ENCODE measurements at places on chromosomes 13 and 19. TPM values are rescaled to one million over a fixed set of nuclear protein-coding genes. Genes with fewer than 3 reads are reported as not detected.

DNA sequence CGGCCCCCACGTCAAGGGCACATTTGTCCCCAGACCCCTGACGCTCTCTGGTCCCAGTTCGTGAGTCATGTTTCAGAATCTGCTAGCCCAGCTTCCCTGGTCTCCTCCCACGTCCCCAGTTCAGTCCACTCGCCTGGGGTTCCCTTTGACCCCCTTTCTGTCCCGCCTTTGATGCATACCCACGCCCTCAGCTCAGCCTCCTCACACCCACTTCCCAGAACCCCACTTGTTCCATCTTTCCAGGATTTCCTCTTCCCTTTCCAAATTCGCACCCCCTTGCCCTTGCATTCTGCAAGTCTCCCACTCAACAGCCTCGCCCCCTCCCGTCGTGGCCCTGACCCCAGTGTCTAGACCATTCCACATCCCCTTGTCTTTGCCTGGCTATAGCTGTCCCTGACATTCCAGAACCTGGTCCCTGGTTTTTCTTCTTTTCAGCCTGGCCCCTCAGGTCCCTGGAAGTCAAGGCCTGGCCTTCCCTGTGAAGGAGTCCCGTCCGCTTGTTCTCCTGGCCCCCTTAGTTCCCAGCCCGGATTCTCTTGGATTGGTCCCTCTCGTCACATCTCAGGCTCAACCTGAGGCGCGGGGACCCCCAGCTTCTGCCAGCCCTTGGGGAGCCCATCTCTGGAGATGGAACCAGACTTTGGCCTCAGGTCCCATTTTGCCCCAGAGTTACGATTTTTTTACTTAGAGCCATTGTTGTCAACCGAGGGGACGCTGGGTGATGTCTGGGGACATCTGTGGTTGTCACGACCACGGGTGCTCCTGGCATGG, 1.3 kb downstream of the NCLN start:
- DNase-seq, result no peak

DNA sequence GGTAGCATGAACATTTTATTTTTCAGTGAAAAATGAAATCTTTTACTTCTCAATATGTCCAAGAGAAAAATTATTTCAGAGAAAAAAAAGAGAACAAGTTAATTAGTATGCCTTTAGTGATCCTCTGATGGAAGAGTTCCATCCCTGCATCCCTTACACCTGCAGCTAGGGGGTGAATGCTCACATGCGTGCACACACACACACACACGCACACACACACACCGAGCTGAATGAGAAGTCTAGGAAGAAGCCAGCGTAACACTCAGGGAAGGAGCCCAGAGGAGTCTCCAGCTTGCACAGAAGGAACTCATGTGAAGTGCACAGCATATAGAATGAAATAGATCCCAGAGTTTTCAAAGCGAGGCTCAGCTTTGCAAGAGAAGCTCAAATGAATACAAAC, 510.5 kb downstream of the IRS2 start:
- DNase-seq, result no peak

DNA sequence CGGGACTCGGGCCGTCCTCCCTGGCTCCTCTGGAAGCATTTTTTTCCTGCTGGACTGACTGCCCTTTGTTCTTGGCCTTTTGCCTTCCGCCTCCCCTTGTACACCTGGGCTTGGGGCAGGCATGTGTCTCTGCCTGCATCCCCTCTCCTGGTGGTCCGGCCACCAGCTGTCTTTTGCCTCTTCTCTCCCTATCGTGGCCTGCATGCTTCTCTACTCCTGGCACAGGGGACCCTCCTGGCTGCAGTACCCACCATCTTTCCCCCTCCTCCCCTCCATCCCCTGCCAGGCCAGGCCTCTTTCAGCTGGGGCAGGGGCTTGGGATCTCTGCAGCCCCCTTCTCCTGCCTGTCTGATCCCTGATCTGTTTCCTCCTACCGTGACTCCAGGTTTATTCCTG, 12.1 kb downstream of the WTIP start:
- no peak for DNase-seq

GRCh38 chr13:64007339-64007738, 2591.7 kb upstream of the PCDH20 start:
- no peak for DNase-seq

GRCh38 chr13:20193162-20193906, 596 bp upstream of the GJB2 start:
- DNase-seq, result no peak

GRCh38 chr13:77372275-77372674, 45.4 kb upstream of the MYCBP2 start:
- DNase-seq, result no peak

- DNase-seq, result no peak
These were observed 27.4 kb downstream of the EFNA2 start for GRCh38 chr19:1312767-1313694.

GRCh38 chr13:38624822-38625221, 62.1 kb upstream of the FREM2 start:
- DNase-seq, result no peak

GRCh38 chr13:113967729-113968462, 6.0 kb downstream of the C13orf46 start:
- peak; percentile 32 for DNase-seq

Gene CAMSAP3
- total RNA-seq, result 34.3 TPM

Gene LAIR1
- total RNA-seq, result 9.6 TPM

Gene CAPS
- 29.4 TPM for total RNA-seq

Gene NLRP9
- not detected for total RNA-seq

All from dorsolateral prefrontal cortex (tissue), 122 donors.